ENCODE measurements at places on chromosomes 11 and 22.

DNA sequence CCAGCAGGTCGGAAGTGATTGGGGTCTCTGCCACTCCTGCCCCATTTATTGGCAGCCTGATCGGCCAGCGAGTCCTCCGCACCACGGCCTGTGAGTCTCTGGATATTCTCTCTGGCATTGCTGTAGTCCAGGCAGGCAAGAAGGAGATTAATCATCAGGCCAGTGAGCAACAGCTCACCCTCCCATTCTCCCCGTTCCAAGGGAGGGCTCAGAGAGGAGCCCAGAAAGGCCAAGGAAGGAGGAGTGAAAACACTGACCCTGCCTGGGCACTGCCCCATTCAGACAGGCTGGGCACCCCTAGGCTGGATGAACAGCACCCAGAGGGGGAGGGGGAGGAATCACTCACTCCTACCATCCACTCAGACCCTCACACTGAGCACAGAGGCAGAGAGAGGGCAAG, 3.1 kb downstream of the SAA2 start:
- no peak for DNase-seq

DNA sequence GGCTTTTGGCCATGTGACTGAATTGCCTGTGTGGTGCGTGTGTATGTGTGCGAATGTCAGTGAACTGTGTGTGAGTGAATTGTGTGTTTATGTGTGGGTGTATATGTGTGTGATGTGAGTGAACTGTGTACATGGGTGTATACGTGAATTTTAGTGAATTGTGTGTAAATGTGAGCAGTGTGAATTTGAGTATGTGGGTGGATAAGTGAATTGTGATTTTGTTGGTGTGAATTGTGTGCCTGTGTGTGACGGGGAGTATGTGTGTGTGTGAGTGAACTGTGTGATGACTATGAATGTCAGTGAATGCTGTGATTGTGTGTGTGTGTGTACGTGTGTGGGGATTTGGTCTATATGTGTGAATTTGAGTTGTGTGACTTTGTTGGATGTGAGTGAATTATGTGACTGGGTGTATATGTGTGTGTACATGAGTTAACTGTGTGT, 3.5 kb downstream of the DDTL start:
- no peak for DNase-seq

DNA sequence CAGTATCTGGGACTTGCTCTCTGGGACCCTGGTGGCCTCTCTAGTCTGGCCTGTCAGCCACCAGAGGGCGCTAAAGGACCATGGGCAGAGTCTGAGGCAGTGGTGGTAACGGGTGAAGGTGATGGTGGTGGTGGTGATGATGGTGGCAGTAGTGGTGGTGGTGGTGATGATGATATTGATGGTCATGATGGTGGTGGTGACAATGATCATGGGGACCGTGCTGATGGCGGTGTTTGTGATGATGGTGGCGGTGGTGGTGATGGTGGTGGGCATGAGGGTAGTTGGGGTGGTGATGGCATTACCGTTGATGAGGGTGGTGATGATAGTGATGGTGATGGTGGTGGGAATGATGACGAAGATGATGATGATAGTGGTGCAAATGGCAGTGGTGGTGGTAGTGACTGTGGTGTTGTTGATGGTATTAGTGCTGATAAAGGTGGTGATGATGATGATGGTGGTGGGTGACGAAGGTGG, 16.0 kb downstream of the TRPM5 start:
- DNase-seq = peak; percentile 98

DNA sequence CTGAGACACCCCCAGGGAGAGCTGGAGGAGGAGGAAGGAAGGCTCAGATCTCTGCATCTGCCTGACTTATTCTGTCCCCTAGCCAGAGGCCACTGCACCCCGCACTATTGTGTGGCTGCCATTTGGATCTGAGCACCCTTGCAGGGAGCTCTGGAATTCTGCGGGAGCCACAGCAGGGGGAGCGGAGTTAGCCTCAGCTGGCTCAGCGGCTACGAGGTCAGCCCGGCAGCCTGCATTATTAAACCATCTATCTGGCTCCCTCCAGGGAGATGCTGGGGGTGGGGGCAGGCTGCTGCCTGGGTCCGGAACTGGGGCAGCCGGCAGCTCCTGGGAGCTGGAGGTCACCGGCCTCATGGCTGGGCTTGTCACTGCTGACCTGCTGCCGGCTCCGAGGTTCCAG, 6.5 kb upstream of the ELFN2 start:
- no peak for DNase-seq

DNA sequence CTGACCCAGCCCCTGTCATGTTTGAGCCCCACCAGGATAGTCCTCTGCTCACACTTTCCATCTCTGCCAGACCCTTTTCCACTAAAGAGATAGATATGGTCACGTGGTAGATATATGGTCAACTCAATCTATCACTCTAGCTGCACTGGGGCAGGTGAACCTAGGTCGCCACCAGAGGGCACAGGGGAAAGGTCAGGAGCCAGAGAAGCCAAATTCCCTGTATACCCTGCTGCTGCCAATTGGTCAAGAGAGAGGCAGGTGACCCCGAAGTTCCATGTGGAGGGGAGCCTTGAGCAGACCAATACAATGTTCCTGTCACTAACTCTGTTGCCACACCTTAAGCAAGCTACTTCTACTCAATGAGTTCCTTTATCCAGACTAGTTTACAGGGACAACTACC, 101.1 kb upstream of the GALNT18 start:
- no peak for DNase-seq

- no peak for DNase-seq
Observed at GRCh38 chr11:104694259-104695064, 203.8 kb downstream of the CASP12 start.

- DNase-seq = no peak
Observed at GRCh38 chr11:65814986-65815565, 18.7 kb upstream of the SNX32 start.

- no peak for DNase-seq
Observed at GRCh38 chr11:118105657-118106305, 19.0 kb upstream of the SMIM35 start.

DNA sequence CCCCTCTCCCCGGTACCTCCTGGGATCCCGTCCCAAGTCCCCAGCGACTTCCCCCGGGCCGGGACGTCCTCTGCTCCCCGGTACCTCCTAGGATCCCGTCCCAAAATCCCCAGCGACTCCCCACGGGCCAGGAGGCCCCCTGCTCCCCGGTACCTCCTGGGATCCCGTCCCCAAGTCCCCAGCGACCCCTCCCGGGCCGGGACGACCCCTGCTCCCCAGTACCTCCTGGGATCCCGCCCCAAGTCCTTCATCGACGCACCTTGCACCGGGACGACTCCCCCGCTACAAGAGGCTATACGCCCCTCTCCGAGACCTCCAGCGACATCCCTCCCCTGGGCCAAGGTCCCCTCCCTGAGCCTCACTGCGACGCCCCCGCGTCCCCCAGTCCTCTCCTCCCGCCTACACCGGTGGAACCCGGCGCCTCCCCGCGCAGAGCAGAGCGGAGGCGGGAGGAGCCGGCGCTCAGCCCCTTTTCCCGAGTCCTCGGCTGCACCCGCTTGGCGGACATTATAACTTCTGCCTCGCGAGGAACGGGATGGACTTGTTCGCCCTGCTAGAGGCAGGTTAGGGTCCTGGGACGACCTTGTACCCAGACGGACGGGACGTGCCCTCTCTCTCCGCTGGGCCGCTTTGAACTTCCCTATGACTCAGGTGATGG, 912 bp downstream of the KREMEN1 start:
- peak; percentile 54 for DNase-seq

DNA sequence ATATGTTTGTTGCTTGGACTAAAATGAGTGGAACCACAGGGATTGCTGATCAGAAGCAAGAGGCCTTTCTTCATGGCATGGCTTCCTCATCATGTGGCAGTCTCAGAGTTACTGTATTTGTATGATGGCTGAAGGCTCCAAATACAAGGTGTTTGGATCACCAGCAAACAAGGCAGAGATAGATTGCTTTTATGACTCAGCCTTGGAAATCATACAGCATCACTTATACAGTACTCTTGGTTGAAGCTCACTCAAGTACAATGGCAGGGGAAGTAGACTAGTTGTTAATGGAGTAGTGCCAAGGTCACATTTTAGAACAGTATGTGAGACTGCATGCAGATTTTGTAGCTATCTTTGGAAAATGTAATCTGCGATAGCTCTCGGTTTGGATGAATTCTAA, 16.6 kb downstream of the CAPRIN1 start:
- no peak for DNase-seq

GRCh38 chr22:47587861-47588577, 825.6 kb downstream of the TBC1D22A start:
- DNase-seq = no peak

- no peak for DNase-seq
Observed at GRCh38 chr22:23035557-23036277, 34.6 kb upstream of the GNAZ start.

DNA sequence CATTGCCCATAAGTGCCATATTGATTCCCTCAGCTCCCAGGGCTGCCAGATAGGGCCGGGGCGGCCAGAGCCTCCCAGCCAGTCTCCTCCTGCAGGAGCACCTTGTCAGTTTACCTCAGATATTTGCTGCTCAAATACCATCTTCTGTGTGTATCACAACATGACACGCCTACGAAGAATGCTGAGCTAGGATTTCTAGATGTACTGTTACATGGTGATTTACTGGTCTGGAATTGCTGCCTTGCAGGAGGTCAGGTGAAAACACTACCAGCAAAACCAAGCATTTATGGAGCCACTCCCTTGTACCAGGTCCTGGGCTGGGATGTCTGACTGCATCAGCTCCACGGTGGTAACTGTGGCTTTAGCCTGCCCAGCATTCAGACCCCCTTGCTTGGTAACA, 11.8 kb downstream of the MICAL3 start:
- no peak for DNase-seq

Data from activated CD8-positive, alpha-beta memory T cell treated with anti-CD3 and anti-CD28 coated beads, Interleukin-2, amount 50 U/mL, for 48 hours (primary cell).